ENCODE measurements at places on chromosomes 4 and X. TPM values are rescaled to one million over a fixed set of nuclear protein-coding genes. Genes with fewer than 3 reads are reported as not detected.

DNA sequence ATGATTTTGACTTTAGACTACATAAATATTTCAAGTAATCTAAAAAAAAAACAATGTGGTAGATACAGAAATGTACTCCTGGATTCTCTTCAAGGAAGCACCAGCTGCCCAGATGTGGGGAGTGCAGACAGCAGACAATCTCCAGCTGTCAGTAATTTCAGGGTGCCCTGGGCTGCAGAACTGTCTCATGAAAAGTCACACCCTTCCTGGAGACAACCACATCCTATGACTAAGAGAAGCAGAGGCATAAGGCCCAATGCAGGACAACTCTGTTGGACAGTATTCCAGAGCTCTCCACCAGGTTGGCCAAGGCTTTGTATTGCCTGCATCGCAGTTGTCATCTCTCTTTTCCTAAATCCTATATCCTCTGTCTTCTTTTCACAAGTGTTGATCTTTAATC lies 34.4 kb upstream of the BLTP1 start:
- DNase-seq: no peak

GRCh38 chr4:132328761-132329160 lies 820.3 kb upstream of the PCDH10 start:
- no peak for DNase-seq

DNA sequence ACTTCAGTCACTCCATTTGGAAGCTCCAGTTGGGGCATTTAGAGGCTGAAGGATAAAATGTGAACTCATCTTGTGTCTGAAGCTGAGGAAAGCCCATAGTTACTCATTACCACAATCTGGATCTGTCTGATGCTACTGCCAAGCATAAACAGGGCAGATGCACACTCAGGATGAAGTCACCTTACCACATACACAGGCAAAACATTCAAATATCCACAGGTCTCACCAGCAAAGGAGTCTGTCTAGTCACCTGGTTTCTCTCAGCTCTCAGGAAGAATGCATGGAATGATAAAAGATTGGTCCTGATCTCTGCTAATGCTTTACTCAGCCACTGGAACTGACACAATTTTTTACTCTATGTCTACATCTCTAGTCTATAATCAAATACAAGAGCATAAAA lies 13.0 kb upstream of the ODAPH start:
- peak; percentile 64 for DNase-seq

GRCh38 chr4:85398276-85398675 lies 76.7 kb upstream of the ARHGAP24 start:
- DNase-seq: peak; percentile 62

DNA sequence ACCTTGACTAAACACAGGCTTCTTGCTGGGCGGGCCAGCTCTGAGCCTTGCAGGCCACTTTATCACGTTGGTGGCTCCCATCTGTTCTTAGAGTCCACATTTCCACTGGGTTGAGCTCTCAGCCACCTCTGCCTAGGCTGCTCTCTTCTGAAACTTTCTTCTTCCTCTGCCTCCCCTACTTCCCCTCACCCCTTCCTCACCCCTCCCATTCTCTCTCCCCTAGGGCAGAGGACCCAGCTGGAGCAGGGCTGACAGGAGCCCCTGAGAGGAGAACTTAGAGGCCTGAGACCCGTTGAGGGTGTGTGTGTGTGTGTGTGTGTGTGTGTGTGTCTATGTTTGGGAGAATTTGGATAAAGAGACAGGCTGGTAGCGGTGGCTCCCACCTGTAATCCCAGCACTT lies 19.9 kb upstream of the TMSB4X start:
- no peak for DNase-seq

DNA sequence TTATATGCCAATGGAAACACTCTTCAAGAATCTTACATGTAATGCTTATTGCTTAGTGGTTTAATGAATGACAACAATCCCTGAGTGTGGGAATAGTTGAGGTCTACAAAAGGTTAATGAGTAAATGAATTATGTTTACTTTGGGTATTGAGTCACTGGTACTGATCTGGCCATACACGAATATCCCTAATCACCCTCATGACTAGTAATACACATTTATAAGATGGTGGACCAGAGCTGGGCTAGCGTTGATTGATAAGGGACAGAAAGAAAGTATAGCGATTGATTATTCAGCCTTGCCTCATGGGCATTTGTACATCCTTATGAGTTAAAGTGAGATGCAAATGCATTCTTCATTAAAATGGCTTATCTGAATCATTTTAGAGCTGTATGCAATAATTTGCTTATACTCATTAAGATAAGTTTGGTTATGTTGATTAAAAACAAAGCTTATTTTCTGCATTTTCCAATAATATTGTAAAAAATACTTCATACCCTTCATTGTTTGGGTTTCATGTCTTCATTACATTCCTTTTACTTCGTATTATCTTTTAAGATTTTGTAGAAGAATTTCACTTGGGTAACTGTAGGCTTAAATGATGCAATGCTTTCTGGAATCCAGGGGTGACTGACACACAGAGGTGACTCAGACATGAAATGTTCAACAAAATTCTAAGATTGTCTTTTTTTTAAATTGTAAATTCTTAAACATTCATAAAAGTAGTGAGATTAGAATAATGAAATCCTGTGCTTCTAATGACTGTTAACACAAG lies 47.4 kb downstream of the FGF2 start:
- DNase-seq: no peak

- DNase-seq: no peak
Observed at GRCh38 chr4:84583876-84584380, 1.0 kb downstream of the CDS1 start.

DNA sequence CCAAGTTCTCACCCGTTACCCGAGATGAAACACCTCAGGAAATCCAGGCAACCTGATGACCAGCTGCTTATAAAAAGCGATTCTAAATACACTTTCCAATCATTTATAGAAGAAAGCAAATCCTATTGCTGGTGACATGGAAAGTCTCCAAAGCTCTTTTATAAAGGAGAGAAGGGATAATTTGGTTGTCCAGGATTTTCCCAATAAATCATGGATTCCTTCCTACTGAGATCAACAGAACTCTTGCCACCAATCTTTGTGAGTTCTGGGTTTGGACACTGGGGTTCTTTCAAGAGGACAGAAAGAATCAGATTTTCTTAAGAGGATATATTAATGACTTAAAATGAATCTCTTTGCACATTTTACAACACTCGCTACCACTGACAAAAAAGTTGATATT lies 24.7 kb upstream of the SOD3 start:
- DNase-seq: no peak

- DNase-seq: no peak
Observed at GRCh38 chrX:54452920-54453319, 12.7 kb downstream of the TSR2 start.

- no peak for DNase-seq
Observed at GRCh38 chr4:69092190-69092589, 4.1 kb upstream of the UGT2B7 start.

- DNase-seq: no peak
Observed at GRCh38 chrX:252957-253291, 28.3 kb upstream of the PLCXD1 start.

DNA sequence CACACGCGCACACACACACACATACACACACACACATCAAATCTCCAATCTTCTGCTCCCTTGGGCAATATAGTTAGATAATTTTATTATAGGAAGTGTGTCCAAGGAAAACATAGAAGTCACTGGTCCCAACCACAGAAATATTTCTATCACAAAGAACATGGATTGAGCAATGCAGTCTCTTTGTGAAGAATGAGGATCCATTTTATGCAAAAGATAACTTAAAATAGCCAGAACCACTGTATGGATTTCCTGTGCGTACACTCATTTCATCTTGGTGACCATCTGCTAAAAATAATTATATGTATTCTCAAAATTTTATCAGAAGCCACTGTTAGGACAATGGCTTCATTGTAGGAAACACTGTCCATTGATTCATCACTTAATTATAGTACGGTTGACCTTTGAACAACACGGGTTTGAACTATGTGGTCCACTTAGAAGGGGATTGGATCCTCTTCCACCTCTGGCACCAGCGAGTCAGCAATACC lies 169.6 kb upstream of the MXRA5 start:
- DNase-seq: no peak

DNA sequence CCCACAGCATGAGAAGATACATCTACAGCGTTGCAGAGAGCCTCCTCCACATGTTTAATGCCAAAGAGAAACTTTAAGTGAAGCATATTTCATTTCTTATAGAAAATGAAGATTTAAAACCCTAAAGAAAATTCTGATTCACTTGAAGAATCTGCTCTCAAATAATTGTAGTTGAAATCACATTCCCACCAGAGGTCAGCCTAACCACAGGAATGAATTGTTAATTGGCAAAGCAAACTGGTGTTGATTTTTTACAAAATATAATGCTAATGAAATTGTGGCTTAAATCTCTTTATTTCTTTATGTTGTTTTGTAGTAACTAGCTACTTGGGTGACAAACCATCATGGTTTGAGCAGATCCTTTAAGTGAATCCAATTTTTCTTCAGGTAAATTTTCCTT lies 31.1 kb upstream of the WDR17 start:
- peak; percentile 19 for DNase-seq

- DNase-seq: no peak
Observed at GRCh38 chr4:133596459-133596858, 447.4 kb downstream of the PCDH10 start.

DNA sequence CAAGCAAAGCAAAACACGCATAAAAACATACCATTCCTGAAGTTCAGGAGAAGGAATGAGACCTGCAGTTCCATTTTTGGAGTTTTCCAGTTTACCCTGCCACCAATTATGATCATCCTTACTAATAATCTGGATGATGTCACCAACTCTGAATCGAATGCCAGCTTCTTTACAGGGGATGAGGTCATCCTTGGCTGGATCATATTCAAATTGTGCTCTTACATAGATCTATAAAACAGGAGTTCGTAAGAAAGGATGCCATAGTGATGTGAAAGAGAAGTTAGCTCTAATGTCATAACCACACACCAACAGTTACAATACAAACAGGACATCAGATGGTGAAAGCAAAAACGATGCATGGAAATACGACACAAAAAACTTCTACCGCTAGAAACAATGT lies 106.5 kb downstream of the NYX start:
- DNase-seq: peak; percentile 39

GNRHR gene
- polyA plus RNA-seq: 0.80 TPM

TAB3 gene
- polyA plus RNA-seq: 16.5 TPM

SLC16A2 gene
- 58.7 TPM for polyA plus RNA-seq
